ENCODE measurements at places on chromosomes 11 and 22.

GRCh38 chr11:67665541-67666302, 8.7 kb downstream of the ALDH3B2 start:
- DNase-seq: no peak

DNA sequence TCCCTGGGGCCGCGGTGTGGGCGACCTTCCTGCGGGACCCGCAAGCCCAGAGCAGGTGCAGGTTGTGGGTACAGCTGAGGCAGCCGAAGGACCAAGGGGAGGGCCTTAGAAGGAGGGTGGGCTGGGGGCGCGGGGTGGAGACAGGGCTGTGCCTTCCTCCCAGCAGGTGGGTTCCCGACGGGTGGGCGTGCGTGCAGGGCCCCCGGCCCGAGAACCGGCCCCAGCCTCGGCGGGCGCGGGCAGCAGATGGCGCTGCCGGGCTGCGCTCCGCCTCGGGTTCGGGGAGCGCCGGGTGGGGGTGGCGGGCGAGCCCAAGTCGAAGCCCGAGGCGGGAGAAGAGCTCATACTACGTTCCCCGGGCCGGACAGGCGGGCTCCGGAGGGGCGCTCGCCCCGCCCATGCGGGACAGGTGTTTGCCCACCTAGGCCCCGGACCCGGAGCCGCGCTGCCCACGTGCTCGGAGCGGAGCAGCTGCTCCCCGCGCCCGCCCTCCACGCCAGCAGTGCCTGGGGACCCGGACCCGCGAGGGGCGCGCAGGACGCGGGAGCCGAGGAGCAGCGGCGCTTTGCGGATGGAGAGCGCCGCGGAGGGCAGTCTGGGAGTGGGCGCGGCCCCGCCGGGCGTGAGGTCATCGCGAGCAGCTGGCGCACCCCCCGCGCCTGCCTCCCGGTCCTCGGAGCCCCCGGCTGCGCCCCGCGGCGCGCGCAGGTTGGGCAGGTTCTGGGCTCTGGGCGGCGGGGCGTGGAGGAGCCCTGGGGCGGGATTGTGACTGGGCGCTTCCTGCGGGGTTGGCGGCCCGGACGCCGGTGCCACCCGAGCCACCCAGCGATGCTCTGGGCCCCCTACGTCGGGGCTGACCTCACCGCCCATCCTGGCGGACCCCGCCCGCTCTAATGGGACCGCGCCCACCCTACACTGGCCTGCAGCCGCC, 25.3 kb downstream of the DUSP8 start:
- DNase-seq: no peak

DNA sequence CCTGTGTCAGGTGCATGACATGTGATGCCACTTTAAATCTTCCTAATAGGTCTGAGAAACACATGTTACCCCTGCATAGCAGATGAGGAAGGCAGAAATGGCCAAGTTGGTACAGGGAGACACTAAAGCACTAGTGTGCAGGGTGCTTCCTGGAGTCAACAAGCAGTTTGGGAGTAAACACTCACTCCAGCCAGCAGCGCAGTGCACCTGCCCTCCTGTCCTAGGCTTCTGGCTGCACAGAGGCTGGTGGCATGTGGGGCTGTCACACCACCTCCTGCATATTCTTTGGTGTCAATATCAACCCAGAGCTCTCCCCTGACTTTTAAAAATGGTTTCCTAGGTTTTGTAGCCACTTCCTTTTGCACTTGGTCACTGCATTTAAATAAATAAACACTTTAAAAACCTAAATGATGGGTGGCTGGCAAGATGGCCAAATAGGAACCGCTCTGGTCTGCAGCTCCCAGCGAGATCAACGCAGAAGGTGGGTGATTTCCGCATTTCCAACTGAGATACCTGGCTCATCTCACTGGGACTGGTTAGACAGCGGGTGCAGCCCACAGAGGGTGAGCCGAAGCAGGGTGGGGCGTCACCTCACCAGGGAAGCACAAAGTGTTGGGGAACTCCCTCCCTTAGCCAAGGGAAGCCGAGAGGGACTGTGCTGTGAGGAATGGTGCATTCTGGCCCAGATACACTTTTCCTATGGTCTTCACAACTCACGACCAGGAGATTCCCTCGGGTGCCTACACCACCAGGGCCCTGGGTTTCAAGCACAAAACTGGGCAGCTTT, 33.5 kb downstream of the GAB4 start:
- no peak for DNase-seq

- DNase-seq: no peak
Measured at GRCh38 chr11:2584812-2585565, 114.8 kb downstream of the KCNQ1OT1 start.

DNA sequence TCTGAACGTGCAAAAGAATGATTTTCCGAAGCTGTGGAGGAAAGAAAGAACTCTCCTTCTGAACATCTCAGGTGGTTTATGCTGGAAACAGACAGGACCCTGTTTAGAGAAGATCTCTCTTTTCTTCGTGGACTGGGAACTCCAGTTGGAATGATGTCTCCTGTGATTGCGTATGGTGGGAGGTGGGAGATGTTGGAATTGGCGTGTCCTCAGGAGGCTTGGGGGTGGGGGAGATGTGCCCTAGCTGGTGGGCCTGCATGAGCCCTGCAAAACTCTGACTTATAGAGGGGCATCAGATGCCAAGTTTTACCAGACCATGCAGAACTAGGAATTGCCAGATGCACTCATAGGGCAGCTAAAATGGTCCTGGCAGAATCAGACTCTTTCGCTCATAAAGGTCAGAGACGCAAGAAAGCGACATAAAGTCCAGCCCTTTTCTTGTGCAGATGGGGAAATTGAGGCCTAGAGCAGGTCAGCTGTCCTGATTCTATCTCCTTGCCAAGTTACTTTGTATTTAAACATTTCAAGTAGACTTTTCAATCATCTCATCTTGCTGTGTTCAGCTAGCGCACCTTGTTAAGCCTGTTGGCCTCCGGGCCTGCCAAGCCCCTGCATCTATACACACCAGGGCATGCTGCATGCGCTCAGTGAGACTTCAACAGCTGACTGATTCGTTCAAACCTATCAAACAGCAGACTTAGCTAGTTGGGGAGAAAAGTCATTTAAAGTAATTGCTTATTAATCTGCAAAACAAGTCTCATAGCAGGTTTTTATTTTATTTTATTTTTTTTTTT, 34.2 kb upstream of the EHF start:
- DNase-seq: no peak

DNA sequence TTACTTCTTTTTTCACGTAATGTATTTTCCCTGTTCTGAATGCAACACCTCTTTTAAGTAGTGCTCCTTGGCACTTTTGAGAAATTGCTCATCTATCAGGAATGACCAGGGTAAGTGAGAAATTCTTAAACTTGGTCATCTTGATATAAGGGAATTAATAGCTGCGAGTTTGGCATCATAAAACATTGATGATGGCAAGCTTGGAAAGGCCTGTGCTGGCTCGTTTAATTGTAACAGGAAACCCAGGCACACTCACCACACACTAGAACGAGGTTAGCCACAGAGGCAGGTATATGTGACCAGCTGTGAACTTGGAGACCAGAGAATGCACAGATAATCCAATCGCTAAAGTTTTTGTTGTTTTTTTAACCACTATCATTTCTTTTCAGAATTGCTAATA, 24.3 kb downstream of the FAM118A start:
- DNase-seq: no peak

DNA sequence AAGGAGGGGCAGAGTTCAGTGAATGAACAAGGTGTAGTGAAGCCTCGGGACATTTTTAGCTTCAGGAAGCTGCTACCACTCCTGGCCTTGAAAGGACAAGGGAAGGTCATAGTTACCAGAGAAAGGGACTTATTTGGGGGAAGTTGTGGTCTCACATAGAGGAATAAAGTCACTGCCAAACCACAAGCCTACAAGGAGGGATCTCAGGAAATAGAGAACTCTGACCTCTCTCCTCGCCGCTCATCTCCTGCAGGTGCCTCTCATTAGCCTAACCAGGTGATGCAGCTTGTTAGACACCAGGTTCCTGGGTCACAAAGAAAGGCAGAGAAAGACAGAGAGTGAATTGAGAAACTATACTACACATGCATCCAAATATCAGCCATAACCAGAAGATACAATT, 14.3 kb upstream of the TOLLIP start:
- no peak for DNase-seq

GRCh38 chr11:106398502-106399075, 321.1 kb downstream of the AASDHPPT start:
- DNase-seq: no peak

GRCh38 chr22:27626675-27627443, 174.7 kb downstream of the MN1 start:
- no peak for DNase-seq

- no peak for DNase-seq
Measured at GRCh38 chr22:27719535-27720227, 81.9 kb downstream of the MN1 start.

GRCh38 chr11:92492372-92492771, 267.8 kb downstream of the FAT3 start:
- DNase-seq: no peak

DNA sequence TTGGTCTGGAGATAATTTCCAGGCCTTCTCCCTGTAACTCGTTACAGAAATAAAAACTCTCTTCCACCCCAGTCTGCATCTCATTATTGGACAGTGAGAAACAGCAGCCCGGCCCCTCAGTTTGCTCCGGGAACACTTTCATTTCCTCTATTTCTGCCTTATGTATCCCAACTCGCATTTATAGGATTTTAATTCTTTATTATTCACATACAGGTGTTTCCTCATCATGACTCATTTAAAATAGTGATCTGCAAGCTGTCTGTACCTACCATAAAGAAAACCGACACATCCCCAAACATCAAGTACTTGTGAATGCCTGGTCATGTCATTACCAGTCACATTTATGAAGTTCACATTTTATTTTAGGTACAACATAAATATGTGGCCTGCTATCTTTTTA, 42.8 kb downstream of the PIWIL3 start:
- DNase-seq: no peak

DNA sequence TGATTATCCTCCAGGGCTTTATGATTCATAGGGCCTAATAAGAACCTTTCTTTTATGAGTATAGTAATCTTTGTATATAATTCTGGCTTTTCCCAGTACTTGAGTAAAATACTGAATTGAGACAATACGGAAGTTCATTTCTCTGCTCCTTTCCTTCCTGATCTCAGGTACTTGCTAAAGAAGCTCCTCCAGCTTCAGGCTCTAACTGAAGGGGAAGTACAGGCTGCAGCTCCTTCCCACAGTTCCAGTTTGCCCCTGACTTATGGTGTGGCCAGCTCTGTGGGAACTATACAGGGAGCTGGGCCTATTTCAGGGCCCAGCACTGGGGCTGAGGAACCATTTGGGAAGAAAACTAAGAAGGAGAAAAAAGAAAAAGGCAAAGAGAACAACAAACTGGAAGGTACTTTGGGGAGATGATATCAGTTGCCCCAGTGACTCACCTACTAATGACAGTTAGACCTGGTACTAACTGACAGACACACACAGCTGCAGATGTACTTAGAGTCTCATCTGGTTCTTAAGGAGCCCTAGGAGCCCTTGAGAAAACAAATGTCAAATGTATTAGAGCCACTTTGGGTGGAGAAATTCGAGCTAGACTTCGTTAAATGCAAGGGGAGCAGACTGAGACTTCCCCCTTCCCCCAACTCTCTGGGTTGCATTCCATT, 3.0 kb downstream of the TBRG1 start:
- DNase-seq: peak; percentile 61

- DNase-seq: no peak
Measured at GRCh38 chr11:128455766-128456165, 131.6 kb downstream of the ETS1 start.

GRCh38 chr11:80593648-80594374, 1153.0 kb upstream of the TENM4 start:
- DNase-seq: no peak

GRCh38 chr22:40147388-40148176, 30.1 kb upstream of the TNRC6B start:
- DNase-seq: no peak

DNA sequence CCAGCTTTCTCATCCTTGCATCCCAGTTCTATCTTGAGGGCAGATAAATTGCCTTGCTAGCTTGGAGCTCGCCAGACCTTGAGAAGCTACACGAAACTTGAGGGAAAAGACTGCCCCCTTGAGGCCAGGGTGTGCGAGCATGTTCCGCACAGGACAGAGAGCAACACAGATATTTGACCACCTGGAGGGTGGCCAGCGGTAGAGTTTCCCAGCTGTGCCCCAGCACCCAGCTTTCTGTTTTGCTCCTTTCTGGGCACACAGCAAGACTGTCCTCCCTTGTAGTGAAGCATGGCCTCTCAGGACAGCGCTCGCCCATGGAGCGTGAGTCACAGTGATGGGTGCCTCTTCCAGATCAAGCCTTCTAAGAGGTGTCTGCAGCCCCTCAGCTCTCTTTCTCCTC, 23.5 kb downstream of the SPATA19 start:
- peak; percentile 37 for DNase-seq

DNA sequence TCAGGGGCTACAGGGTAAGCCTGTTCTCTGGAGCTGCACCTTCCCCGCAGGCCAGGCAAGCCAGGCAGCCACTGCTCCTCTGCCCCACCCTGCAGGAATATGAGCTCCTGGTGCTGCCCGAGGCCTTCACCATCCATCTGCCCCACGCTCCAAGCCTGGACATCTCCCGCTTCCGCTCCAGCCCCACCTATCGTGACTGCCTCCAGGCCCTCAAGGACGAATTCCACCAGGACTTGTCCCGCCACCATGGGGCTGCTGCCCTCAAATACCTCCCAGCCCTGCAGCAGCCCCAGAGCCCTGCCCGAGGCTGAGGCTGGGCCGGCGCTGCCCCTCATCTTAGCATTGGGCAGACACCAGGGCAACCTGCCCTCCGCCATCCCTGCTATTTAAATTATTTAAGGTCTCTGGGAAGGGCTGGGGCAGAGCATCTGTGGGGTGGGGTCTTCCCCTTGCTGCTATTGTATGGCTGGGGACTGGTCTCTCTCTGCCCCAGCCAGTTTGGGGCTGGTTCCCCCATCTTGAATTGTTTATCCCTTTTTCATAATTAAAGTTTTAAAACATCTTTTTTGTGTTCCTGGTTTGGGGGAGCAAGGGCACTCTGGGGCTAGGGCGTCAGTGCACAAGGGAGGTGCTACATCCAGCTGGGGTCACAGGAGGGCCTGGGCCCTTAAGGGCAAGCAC, 6.2 kb downstream of the LARGE2 start:
- DNase-seq: no peak

- DNase-seq: no peak
Measured at GRCh38 chr11:94635072-94635471, 67.9 kb downstream of the PIWIL4 start.

- no peak for DNase-seq
Measured at GRCh38 chr11:10351765-10352641, 47.1 kb downstream of the ADM start.

GRCh38 chr11:122788781-122789535, 49.3 kb upstream of the CRTAM start:
- no peak for DNase-seq

GRCh38 chr11:134373591-134374052, 38.4 kb downstream of the B3GAT1 start:
- no peak for DNase-seq

DNA sequence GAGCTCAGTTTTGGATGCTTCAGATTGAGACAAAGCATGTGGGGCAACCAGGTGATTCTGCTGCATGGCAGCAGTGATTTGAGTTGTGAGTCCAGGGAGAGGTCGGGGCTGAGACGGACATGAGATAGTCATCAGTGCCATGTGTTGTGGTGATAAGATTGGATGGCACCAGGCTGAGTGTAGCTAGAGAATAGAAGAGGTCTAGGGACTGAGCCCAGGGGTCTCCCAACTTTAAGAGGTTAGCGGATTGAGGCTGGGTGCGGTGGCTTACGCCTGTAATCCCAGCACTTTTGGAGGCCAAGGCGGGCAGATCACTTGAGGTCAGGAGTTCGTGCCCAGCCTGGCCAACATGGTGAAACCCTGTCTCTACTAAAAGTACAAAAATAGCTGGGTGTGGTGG, 6.3 kb upstream of the CTSD start:
- DNase-seq: no peak

GRCh38 chr11:76588455-76589325, 81.9 kb downstream of the LRRC32 start:
- peak; percentile 49 for DNase-seq
